Neural progenitor cell (in vitro differentiated cells): ENCODE measurements at places on chromosomes 5 and 9. TPM values are rescaled to one million over a fixed set of nuclear protein-coding genes. Genes with fewer than 3 reads are reported as not detected.

DNA sequence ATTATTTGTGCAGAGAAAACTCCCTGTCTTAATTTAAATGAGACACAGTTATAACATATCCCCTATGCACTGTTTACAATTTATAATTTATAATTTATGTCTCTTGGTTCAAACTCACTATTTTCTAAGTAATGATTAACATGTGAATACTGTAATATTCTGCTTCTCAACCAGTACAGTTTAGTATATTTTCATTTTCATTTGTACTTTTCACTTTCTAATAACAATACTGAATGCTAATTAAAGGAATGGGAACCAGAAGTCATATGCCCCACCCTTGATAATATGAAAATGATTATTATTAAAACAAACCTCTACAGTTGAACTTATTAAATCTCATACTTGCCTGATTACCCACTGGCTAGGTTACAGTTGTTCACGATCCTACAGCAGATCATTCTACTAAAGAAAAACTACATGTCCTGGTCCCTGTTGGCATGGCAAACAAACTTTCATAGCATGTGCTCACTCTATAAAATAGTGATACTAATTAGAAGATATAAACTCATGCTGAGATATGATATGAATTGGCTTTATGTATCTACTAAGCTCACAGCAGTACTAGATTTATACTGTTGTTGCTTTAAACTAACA, 66.4 kb downstream of the POU5F2 start:
- no peak for DNase-seq

DNA sequence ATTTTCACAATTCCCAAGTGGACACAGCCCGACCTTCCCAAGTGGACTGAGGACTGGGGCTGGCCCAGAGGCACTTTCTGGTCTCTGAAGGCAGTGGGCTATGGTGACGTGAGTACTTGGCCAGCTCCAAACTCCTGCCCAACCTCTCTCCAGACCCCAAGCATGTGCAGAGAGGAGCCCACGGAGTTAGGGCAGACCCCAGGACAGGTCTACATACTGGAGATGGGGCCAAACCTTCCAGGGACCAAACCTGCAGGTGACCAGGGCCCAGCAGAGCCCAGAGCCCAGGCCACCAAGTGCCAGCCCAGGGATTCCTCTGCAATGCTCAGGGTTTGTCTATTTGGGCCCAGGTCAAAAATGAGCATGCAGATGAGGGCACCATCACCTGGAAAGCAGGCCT, 15.3 kb downstream of the BRD3 start:
- no peak for DNase-seq

DNA sequence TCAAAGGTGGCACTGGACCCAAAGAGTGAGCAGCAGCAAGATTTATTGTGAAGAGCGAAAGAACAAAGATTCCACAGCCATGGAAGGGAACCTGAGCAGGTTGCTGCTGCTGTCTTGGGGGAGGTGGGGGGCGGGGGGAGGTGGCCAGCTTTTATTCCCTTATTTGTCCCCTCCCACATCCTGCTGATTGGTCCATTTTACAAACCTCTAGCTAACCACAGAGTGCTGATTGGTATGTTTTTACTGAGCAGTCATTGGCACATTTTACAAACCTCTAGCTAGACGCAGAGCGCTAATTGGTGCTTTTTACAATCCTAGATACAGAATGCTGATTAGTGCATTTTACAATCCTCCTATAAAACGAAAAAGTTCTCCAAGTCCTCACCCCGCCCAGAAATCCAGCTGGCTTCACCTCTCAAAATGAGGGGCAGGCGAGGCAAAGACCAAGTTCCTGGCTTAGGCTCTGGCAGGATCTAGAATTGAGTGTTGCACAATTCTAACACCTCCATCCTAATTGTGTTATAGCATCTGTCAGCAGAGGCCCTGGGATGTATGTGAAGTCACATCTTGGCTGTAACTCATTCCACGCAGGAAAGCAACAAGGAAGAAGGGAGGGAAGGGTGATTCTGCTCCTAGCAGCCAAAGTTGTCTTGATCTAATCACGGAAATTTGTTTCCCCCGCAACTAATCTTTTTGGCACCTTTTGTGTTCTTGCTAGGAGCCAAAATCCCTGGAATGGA, 34.3 kb downstream of the ROR2 start:
- no peak for DNase-seq

DNA sequence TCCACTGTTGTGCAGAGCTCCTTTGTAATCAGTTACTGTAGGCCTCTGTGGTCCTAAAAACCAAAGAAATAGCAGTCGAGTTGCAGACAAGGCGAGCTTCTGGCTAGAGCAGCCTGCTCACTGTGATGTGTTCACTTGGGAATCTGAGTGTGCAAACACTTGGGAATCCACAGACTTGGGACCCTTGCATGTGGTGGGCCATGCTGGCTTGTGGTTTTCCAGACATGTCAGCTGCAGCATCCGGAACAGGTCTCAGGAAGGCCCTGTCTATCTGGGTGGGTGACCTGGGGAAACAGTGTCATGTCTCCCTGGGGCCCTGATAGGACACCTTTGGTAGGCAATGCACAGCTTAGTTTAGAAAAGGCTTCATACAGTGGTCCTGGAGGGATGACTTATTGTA, 66.4 kb downstream of the WWC1 start:
- no peak for DNase-seq

DNA sequence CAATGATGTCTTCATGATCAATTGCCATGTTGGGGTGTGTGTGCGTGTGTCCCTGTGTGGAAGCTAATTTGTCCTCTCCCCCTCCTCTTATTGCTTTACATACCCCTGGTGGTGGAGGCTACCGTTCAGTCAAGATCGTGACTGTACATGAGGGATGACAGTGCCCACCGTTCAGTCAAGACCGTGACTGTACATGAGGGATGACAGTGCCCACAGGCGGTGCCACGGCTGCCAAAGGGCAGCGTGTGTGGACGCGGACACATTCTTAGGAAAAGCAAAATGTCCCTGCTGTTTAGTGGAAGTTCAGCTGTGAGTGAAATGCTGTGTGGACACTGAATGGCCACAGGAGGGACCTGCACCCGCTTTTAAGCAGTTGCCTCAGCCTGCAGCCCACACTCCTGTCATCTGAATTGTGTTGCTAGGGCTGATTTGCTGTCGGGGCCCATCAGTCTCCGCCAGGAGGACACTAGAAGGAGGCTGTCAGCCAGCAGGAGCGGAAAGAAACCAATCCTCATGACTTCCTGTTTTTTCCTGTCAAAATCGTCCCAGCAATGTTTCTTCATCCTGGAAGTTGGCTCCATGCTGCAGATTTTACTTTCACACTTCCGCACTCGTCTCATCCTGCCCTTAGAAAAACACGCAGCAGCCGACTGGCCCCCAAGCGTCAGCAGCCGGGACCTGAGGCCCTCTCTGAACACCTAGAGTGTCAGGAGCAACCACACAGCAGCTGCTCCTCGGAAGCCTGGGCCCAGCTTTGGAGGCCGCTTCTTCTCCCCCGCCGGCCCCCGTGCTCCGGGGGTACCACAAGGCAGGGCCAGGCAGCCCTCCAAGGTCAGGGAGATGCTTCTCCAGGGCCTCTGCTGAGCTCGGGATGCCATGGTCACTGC, 9.1 kb downstream of the OR2V1 start:
- no peak for DNase-seq

SLC36A2 gene
- not detected in 2 replicates for total RNA-seq

IL11RA gene
- total RNA-seq = 11.4 and 12.7 TPM in 2 replicates
